ENCODE measurements at places on chromosomes 13 and 19. TPM values are rescaled to one million over a fixed set of nuclear protein-coding genes. Genes with fewer than 3 reads are reported as not detected.
A peak's percentile ranks its signal among the peaks of the same experiment; 100 is the strongest.

- no peaks in the 10 kb centered on the region for H3K27me3 ChIP-seq
- no peak for DNase-seq
- H3K4me3 ChIP-seq = peak overlapping the region; percentile 78
- H3K36me3 ChIP-seq = no peaks in the 10 kb centered on the region
- peaks cover 6% of the 10 kb centered on the region for H3K4me1 ChIP-seq
These were observed 1.8 kb downstream of the HMGB1 start for GRCh38 chr13:30463787-30464495.

The PRMT1 gene
- 186 TPM for total RNA-seq

DNA sequence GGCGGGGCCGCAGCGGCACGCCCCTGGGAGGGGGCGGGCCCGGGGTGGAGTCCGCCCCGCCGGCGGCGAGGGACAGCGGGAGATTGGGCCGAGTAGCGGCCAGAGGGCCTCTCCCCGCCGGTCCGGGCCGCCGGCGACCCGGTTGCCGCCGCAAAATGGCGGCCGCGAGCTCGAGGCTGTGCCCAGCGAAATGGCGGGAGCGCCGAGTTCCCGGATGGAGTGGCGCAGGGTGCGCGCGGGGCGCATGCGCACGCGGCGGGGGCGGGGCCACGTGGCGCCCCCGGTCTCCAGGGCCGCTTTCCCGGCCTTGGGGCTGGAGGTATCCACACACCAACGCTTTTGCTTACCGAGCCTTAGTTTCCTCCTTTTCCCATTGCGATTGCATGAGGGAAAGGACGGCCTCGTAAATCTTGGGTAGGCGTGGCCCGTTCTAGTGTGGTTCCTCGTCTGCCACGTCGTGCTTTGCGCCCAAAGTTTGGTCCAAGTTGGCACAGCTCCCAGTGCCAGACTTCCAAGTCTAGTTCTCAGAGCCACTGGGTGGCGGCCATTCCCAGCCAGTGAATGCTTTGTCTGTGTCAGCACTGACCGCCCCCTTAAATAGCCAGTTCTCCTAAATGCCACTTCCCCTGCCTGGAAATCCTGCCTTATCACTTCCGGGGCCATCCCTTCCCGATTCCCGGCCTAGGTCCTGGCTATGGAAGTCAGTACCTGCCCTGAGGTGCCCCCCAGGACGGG is 513 bp downstream of the CIRBP start:
- H3K36me3 ChIP-seq = peaks cover 60% of the 10 kb centered on the region
- peak overlapping the region; percentile 88 for H3K27ac ChIP-seq
- peak overlapping the region; percentile 88 for H3K4me3 ChIP-seq
- H3K27me3 ChIP-seq = no peaks in the 10 kb centered on the region

DNA sequence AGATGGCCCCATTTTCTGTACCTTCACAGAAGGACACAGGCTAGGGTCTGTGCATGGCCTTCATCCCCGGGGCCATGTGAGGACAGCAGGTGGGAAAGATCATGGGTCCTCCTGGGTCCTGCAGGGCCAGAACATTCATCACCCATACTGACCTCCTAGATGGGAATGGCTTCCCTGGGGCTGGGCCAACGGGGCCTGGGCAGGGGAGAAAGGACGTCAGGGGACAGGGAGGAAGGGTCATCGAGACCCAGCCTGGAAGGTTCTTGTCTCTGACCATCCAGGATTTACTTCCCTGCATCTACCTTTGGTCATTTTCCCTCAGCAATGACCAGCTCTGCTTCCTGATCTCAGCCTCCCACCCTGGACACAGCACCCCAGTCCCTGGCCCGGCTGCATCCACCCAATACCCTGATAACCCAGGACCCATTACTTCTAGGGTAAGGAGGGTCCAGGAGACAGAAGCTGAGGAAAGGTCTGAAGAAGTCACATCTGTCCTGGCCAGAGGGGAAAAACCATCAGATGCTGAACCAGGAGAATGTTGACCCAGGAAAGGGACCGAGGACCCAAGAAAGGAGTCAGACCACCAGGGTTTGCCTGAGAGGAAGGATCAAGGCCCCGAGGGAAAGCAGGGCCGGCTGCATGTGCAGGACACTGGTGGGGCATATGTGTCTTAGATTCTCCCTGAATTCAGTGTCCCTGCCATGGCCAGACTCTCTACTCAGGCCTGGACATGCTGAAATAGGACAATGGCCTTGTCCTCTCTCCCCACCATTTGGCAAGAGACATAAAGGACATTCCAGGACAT is 7.0 kb upstream of the CEACAM7 start:
- no peaks in the 10 kb centered on the region for H3K4me1 ChIP-seq
- no peak overlapping the region for H3K27ac ChIP-seq
- no peaks in the 10 kb centered on the region for H3K36me3 ChIP-seq
- DNase-seq = no peak
- no peak overlapping the region for H3K4me3 ChIP-seq

The IFNL1 gene
- total RNA-seq = not detected

GRCh38 chr13:41054212-41054877 is 7.0 kb upstream of the WBP4 start:
- H3K27ac ChIP-seq = no peak overlapping the region
- H3K27me3 ChIP-seq = no peaks in the 10 kb centered on the region
- peaks cover 5% of the 10 kb centered on the region for H3K4me1 ChIP-seq
- H3K36me3 ChIP-seq = no peaks in the 10 kb centered on the region
- no peak for DNase-seq

Measured in spinal cord (tissue), 10 donors.